Progenitor cell of endocrine pancreas (in vitro differentiated cells): ENCODE measurements at places on chromosomes 13 and 19. TPM values are rescaled to one million over a fixed set of nuclear protein-coding genes. Genes with fewer than 3 reads are reported as not detected.
A peak's percentile ranks its signal among the peaks of the same experiment; 100 is the strongest.

GRCh38 chr13:110779022-110779421 is 65.5 kb downstream of the ING1 start:
- DNase-seq, result no peak

- no peak for DNase-seq
Measured at GRCh38 chr13:74895042-74895796, 586.8 kb downstream of the TBC1D4 start.

DNA sequence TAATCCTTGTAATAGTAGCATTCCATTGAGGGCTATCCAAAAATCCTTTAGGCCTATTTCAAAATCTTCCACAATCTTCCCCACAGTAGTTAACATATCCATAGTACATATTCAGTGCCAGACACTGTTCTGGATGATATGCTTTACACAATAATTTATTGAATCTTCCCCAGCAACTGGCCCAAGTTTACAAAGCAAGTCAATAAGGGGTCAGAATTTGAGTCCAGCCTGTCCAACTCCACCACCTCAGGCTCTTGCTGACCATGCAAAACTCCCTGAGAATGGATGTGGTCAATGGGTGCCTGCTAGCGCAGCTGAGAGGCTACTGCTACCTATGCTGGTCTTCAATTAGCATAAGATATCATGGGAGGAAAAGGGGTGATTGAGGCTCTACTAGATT is 529.6 kb downstream of the FGF9 start:
- no peak for DNase-seq

DNA sequence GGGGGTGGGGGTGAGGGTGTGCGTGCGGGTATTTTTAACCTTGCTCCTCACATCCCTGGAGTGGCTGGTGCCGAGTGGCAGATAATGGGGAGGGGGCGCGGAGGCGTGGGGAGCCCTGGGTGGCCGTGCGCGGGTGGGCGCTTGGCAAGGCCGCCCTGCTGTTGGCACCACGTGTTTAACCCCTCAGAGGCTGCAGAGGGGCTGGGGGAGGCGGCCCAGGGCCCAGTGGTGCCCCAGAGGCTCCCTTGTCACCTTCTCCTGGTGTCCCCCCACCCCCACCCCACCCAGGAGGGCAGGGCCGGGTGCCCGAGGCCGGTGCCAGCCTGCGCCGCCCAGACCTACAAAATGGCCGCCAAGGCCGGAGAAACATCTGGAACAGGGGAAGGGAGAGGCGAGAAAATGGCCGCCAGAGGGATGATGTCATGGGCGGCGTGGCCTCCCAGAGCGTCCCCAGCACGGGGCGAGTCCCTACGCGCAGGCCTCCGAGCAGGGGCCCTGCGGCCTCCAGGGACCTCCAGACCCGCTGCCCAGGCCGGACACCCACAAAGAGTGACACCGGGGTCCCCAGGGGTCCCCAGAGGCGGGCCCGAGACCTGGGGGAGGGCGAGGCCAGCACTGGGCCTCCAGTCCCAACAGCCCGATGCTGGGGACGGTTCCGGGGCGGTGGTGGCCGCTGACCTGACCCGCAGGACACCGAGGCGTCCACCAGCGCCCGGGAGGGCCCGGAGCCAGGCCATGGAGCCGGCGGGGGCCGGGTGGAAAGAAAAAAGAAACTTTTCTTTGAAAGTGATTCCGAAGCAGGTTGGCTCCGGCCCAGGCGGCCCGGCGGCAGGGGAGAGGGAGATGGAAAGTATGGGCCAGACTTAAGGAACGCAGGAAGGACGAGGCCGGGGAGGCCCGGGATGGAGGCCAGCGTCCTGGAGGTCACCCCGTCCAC is 38.2 kb downstream of the NFIC start:
- no peak for DNase-seq

- no peak for DNase-seq
Measured at GRCh38 chr13:49214917-49215376, 5.2 kb upstream of the MLNR start.

DNA sequence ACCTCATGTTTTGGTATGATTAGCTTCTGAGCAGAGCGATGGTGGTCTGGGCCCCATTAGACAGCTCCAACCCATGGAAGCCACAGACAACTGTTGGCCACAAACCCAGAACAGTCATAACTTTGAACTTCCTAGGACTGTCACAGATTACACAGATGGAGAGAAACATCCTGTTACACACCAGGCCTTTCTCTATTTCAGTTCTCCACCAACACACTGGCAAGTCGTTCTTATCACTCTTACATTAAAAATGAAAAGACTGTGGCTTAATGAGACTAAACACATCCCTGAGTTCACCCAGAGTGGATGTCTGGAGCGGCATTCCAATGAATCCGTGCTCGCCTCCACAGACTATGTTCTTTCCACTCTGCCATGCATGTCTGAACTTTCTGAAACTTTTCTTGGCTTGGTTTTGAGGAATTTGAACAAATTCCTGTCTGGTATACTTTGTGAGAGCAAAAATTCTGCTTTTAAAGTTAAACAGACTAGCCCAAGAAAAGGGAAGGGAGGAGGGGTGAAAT is 109.1 kb downstream of the NALCN start:
- no peak for DNase-seq

GRCh38 chr13:62251734-62252133 is 836.1 kb upstream of the PCDH20 start:
- no peak for DNase-seq

DNA sequence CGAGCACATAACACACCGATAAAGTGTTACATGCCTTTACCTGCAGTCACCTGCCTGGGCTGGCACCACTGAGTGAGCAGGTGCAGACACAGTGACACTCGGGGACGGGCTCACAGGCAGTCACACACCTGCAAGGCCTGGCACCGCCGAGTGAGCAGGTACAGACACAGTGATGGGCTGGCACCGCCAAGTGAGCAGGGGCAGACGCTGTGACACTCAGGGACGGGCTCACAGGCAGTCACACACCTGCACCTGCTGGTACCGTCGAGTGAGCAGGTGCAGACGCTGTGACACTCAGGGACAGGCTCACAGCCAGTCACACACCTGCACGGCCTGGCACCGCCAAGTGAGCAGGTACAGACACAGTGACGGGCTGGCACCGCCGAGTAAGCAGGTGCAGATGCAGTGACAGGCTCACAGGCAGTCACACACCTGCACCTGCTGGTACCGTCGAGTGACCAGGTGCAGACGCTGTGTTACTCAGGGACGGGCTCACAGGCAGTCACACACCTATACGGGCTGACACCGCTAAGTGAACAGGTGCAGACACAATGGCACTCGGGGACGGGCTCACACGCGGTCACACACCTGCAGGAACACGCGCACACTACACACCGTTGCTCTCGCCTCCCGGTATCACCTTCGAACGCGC is 470 bp downstream of the ZNF835 start:
- no peak for DNase-seq

GRCh38 chr13:113413898-113414282 is 39.4 kb downstream of the ADPRHL1 start:
- no peak for DNase-seq

GRCh38 chr19:49570997-49571676 is 9.2 kb downstream of the NOSIP start:
- no peak for DNase-seq

DNA sequence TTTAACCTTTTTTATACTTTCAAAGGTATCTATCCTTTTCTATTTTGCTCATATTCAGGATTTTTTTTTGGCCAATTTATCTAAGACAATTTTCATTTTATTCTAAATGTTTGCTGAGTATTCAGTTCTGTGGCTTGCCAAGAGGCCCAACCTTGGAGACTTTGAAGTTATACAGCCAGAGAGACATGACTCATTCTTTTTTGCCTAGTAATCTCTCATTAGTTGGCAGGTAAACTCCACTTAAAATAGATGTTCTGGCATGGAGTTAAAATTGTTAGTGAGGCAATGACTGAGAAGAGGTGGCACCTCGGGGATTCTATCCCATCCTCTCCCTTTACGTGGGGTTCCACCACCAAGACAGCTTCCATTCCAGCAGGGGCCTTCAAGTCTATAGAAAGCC is 213.8 kb downstream of the KCTD12 start:
- no peak for DNase-seq

DNA sequence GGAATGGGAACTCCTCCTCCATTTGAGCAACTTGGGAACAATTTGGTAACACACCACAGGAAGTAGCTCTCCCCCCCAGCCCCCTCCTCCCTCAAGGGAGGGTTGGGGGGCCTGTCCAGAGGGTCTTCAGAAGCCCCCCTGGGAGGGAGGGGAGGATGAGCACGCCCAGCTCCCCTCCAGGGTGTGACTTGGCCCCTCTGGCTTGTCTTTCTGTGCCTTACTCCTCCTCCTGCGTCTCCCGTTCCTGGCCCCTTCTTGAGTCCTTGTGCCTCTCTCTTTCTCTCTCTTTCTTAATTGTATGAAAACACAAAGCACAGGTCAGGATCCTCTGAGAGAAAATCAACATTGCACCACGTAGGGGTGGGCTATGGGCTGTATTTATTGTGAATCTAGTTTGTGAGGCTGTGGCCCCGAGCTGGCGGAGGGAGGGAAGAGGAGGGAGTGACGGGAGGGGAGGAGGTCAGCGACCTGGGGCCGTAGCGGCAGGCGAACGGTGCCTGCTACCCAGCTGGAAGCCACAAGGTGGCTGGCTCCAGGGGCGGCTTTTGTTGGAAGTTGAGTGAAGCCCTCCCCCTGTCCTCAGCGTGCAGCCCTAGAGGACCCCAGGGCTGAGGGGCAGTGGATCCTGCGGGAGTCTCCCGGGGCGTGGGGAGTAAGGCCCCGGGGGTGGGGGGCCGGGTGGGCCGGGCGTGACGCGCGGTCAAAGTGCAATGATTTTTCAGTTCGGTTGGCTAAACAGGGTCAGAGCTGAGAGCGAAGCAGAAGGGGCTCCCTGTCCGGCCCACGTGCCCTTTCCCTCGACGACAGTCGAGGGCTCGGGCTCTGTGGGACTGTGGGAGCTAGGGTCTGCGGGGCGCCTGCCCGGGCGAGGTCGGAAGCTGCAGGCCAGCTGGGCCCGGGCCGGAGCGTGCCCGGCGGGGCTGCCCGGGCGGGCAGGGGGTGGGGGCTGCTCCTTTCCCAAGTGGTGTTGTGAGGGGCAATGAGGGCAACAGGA is 6.4 kb downstream of the LYL1 start:
- peak; percentile 49 for DNase-seq

DNA sequence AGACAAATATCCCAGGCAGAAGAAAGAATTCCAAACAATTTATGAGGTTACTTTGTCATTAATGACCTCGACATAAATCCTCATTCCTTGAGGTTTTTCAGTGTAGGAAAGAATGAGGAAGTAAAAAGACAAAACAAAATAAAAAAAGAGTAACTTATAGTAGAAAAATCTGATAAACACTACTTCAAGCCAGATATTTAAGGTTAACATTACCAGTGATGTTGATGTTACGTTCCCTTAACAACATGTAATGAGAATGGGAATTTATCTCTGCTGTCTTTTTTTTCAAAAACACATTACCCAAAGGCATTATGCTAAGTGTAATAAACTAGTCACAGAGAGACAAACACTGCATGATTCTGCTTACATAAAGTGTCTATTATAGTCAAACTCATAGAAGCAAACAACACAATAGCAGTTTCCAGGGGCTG is 935.1 kb downstream of the SLITRK1 start:
- DNase-seq, result no peak

Gene C19orf81
- total RNA-seq, result 5.6 and 8.6 TPM in 2 replicates

Gene CHMP2A
- total RNA-seq, result 72.2 and 81.5 TPM in 2 replicates

Gene PSG6
- not detected in 2 replicates for total RNA-seq

Gene NUFIP1
- total RNA-seq, result 8.4 and 8.8 TPM in 2 replicates

Gene KLF5
- 111 and 119 TPM in 2 replicates for total RNA-seq

Gene IGFL2
- total RNA-seq, result not detected in 2 replicates

Gene KIR3DL1
- total RNA-seq, result not detected in 2 replicates

Gene TBXA2R
- total RNA-seq, result not detected in 2 replicates

Gene SOX21
- 44.7 and 61.1 TPM in 2 replicates for total RNA-seq

Gene FAM124A
- total RNA-seq, result 1.5 and 1.6 TPM in 2 replicates

Gene VSTM2B
- not detected in 2 replicates for total RNA-seq
